T follicular helper cell (primary cell): ENCODE measurements at places on chromosomes 7 and 10.

DNA sequence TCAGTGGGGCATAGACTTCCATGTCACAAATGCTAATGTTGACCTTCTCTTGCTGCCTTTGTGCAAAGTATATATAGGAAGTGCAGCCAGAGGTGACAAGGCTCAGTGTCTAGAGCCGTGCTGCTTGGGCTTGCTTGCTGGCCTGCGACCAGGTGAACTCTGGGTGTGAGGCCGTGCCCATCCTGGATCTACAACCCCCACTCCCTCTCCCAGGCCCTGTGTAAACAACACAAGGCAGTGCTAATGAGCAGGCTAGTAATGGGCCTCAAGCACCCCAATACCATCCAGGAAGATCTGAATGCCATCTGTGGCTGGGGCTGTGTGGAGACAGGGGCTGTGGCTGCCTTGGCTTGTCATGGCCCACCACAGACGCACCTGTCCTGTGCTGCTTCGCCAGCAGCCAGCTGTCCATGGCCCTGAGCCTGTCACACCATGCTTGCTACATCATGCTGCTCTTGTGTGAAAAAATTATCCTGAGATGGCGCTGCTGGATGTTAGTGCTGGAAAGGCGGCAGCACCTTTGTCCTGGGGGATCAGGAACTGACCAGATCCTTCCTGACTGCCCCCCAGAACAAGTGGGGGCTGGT lies 107.6 kb upstream of the ZNF92 start:
- DNase-seq: no peak

DNA sequence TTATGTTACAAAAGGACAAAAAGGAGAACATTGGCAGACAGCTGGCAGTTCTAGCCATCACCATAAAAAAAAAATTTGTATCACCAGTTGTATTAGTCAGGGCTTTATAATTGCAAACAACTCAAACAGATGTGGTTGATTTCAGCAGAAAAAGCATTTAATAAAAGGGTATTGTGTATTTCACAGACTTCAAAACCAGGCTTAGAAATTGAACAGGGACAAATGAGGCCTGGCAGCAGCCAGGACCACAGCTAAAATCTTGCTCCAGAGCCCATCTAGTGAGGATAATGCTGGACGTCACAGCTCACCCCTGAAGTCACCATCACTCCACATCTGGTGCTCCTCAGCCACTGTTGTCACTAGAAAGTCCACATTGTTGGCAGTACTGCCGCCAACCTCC lies 52.9 kb upstream of the CALD1 start:
- DNase-seq: no peak

DNA sequence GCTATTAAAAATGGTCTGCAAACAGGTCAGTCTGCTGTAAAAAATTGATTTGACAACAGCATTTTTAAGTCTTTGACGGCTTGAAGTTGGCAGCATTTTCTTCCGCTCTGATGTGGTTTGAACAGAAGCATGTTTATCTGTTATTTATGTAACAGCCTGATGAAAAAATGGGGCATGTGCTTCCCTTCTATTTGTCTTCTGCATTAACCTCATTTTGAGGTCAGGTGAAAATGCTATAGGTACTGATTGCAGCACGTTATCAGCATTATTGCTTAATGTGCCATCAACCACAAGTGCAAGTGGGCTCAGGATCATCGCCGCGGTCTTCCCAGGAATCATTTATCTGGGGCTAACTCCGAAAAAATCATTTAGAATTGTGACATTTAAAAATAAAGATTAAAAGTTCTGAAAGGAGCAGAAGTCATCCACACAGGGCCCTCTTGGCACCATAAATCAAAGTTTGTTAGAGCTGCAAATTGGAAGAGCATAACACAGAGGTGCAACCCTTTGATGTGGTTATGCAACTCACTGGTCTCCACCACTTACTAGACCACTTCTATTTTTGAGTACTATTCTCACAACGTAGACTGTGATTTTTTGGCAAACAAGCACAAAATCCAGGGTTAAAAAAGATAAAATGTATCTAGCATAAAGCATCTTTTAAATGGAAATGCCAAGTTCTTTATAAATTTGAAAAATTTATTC lies 307.7 kb downstream of the MDFIC start:
- peak; percentile 3 for DNase-seq

DNA sequence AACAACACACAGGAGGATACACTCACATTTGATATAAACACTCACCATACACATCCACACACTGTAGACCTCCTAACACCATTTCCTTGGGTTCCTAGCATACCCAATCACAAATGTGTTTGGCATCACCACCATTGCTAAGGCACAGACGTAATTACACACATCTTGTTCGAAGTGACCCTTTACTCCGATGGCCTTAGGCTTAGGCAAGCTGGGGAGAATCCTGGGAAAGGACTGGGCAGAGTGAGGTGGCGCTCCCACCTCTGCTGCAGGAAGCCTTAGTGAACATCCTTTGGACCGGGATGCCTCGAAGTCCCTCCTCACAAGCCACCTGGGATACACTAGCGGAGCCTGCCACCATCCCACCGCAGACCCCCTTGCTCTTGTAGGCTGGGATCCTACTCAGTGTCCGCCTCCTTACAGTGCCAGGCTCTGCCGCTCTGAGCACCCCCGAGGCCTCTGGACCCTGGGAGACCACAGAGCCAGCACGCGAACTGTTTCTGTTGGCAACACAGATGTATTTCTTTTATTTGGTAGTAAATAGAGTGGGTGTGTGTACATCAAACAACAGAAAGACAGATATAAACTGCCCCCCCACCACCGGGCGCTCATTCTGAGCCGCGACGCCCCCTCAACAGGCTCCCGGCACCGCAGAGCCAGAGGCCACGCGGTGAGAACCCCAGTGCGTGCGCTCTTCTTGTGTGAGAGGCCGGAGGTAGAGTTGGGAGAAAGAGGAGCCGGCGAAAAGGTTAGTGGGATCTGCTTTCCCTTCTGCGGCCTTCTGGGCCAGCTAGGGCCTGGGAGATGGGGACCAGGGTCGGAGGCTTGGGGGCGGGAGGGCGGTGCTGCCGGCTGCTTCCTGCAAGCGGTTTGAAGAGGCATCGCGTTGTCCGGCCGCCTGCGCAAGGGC lies 5.9 kb upstream of the HMX2 start:
- no peak for DNase-seq

- no peak for DNase-seq
Observed at GRCh38 chr7:55026867-55027490, 8.2 kb downstream of the EGFR start.

DNA sequence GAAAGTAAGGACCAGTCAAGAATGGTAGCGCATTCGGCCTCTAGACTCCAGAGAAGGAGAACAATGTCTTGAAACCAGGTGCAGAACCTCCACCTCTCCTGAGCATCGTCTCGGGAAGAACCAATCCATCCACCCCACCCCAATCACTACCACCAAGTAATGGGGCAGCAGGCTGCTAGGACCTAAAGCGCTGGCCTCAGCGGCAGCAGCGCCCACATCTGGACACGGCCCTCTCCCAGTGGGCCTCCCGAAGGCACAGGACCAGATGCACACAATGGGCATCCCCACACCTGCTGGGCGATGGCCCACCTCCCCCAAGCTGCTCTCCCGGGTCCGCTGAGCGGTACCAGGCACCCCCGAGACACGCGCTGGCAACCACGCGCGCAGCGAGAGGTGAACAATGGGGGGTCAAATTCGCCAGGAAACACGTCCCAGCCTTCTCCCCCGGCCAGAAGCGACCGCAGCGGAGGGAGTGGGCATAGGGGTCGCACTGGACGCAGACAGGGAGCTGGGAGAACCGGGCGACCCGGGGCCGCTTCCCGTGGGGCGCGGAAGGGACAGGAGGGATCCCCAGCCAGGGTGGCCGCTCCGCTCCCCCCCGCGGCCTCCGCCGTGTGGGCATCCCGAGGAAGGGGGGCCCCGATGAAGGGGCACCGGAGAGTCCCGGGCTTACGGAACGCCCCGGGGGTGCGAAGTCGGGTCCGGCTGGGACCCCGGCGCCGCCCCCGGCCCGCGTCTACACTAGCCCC lies 506 bp downstream of the CTTNBP2 start:
- no peak for DNase-seq

GRCh38 chr7:39294022-39294421 lies 272.2 kb upstream of the YAE1 start:
- DNase-seq: no peak

- DNase-seq: no peak
Observed at GRCh38 chr10:102948176-102948575, 30.1 kb downstream of the CNNM2 start.

DNA sequence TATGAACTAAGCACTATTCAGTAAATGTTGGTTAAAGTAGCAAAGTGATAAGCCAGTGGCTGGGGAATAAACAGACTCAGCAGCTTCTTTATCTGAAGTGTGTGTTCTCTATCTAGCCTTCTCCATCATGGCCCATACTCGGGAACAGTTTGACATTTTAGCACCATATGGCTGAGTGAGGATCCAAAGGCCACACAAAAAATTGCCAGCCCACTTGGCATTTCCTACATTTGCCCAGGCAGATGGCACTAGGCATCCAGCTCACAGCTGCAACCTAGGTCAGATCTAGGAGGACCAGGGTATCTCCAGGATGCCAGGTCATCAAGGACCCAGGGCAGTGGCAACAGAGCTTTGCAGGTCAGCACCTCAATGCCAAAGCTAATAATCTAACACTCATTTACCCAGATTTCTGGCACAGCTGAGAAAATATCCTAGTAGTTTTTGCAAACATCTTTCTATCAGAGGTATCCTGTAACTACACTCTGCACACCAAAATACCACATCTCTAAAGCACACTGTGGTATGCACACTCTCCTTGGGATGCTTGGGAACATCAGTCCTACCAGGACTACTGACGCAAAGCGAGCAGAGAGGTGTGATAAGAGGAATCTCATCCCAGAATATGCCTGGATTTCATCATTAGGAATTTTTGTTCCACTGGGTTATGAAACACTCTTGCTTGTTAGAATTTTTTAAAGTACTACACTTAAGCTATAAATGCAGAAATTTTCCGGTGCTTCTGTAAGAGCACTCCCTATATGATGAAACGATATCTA lies 61.7 kb downstream of the DOCK4 start:
- no peak for DNase-seq

- DNase-seq: no peak
Observed at GRCh38 chr7:140219672-140220524, 43.1 kb upstream of the KDM7A start.

GRCh38 chr7:150986099-150986512 lies 4.7 kb upstream of the NOS3 start:
- DNase-seq: peak; percentile 34

DNA sequence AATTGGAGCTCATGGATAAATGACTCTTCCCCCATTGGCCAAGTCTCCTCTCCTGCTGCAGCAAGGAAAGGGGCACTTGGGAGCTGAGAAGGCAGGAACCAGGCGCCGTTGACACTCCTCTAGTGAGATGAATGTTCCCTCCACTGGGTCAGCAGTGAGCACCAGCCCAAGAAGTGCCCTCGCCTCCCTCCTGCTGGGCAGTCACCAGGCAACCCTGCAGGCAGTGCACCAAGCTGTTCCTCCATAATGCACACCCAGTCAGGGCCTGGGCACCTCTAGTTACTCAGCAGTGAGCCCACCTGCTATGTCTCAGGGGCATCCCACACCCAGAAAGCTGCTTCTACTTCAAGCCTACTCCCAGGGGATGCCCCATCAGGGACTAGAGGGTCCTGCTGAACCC lies 84.3 kb downstream of the KCNMA1 start:
- DNase-seq: no peak

- no peak for DNase-seq
Observed at GRCh38 chr7:23247603-23248335, 1.2 kb downstream of the GPNMB start.

GRCh38 chr7:130350945-130351790 lies 6.6 kb downstream of the CPA5 start:
- no peak for DNase-seq

- no peak for DNase-seq
Observed at GRCh38 chr10:34280599-34281374, 534.3 kb downstream of the PARD3 start.
